Muscle of back (tissue), 13 donors: ENCODE measurements at places on chromosomes 2 and 18.

- no peak for DNase-seq
Observed at GRCh38 chr18:36719630-36720029, 109.2 kb downstream of the TPGS2 start.

DNA sequence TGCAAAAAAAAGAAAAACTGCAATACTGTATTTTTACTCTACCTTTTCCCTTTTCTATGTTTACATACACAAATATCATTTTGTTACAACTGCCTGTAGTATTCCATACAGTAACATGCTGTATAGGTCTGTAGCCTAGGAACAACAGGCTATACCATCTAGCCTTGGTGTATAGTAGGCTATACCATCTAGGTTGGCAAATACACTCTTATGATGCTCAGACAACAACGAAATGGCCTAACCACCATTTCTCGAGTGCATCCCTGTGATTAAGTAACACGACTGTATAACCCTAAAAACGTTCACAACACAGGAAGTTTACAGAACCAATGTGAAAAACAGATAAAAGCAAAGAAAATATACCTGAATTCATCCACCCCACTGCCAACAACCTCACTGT is 64.0 kb downstream of the MEMO1 start:
- no peak for DNase-seq

DNA sequence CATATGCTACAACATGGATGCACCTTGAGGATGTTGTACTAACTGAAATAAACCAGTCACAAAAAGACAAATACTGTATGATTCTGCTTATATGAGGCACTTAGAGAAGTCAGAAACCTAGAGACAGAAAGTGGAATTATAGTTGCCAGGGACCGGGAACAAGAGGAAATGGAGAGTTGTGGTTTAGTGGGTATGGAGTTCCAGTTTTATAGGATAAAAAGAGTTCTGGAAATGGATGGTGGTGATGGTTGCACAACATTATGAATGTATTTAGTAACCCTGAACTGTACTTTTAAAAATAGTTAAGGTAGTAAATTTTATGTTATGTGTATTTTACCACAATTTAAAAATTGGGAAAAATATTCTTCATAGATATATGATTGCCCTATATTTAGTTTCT is 97.7 kb downstream of the DPP4 start:
- no peak for DNase-seq

DNA sequence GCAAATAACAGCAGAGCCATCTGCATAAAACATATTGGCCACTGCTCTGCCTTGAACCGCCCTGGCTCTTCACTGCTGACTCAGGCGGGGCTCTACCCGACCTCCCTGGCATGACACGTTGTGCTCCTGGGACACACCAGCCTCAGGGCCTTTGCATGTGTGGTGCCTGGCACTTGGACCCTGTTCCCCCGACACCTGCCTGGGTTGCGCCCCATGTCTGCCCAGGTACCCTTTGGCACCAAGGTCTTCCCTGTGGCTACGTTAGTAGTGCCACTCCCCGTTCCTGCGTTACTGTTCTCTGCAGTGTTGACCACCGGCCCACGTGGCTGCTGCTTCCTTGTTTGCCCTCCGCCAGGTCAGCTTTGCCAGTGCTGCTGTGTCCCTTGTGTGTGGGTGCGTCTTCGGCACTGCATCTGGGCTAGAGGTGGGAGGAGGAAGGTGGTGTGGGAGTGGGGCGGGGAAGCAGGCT is 20.3 kb downstream of the ATG4B start:
- DNase-seq: no peak

DNA sequence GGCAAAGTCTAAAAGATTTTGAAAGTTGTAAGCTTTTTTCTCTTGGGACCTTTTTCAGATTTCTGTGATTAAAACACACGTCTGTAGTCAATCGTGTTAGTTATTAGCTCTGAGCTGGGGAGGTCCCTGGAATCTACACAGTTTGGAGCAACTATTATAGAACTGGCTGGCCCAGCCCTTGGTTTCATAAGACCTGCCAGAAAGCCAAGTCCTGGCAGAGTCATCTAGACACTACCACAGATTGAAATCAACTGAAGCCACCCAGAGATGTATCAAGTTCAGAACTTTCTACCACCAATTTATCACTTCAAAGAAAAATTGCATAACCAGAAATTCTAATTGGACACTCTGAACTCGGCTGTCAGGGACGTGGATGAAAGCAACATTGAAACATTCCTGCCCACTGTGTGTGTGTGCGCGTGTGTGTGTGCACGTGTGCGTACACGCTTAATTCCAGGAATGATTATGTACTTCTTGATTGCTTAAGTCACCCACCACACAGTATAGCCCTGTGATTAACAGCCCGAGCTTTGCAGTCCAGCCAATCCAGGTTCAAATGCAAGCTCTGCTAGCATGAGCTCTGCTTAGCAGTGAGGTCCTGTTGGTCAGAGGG is 126.3 kb downstream of the TPGS2 start:
- no peak for DNase-seq

GRCh38 chr2:176725873-176726645 is 456.8 kb downstream of the MTX2 start:
- no peak for DNase-seq

DNA sequence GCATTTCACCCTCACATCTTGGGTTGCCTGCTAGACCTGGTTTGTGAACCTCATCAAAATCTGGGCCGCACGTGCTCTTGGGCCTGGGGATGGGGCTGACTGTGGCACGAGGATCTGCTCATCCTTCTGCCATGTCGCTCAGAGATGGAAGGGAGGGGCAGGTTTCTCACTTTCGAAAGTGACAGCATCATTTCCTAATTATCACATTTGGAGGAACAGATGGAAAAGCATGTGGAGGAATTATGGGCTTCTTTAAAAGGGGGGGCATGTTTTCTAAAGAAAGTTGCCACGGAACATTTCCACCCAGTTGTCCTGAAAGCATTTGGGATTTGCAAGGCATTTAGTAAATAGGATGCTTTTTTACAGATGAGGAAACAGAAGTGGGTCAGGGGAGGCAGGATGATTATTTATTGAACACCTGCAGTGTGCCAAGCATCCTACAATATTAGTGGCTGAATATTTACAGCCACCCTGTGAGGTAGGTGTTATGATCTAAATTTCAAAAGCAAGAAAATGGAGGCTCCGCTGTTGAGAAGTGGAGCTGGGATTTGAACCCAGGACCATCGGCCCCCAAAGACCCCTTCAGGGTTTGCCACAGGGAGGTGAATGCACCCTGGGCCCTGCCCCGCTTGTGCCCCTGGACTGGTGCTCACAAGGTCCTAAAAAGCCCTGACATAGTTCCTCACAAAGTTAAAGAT is 104.2 kb upstream of the MYCN start:
- DNase-seq: no peak

DNA sequence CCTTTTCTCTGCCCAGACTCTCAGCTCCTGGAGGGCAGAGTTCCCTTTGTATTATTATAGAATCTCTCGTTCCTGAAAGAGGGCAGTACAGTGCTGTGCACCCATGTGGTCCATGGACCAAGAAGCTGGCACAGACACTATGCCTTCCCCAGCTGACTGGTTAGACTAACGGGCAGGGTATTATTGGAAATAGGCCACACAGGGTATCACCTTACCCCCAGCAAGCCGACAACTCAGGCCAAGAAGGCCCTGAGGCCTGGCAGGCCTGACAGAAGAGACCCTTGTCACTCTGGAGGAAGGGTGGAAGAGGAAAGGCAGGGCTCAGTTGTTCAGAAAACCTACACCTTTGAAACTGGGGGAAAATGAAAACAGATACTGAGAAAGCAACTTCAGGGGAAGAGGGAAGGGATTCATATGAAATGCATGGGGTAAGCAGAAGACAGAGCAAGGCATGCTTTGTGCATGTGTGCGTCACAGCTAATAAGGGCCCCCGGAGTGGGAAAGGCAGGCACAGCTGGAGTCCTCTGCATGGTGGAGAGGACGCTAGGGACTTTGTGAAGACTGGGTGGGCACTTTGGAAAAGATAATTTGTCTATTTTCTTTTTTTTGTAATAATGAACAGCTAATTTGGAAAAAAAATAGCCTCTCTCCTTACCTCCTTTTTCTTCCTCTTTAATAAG is 476.8 kb upstream of the CELF4 start:
- DNase-seq: peak; percentile 33

DNA sequence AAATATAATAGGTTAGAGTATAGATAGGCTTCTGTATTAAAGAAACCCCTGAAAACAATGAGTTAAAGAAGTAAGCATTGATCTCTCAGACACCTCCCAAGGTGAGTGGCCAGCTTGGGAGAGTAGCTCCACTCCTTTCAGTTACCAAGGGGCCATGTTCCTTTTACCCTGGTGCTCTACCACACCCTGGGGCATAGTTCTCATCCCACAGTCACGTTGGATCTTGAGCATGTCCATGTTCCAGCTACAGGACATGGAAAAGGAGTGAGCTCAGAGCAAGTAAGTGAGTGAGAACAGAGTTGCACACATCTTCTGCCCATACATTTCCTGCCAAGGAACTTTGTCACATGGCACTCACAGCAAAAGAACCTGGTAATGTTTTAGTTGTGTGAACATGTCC is 325.9 kb upstream of the SLC39A10 start:
- no peak for DNase-seq

- DNase-seq: peak; percentile 31
Observed at GRCh38 chr2:240965296-240965904, 33.0 kb upstream of the SNED1 start.

DNA sequence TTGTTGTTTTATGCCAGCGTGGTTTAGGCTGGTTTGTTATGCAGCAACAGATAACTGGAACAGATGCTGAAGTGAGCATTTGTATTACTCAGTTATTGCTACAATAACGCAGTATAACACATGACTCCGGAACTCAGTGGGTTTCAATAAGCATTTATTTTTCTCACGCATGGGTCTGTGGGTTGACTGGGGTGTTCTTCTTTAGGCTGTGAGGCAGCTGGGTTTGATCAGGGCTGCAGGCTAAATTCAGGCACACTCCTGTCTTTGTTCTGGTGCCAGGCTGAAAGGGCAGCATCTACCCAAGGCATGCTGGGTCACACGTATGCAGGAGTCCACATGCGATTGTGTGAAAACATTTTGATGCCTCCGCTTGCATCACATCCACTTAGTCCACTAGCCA is 3.8 kb upstream of the SLC1A4 start:
- DNase-seq: no peak

DNA sequence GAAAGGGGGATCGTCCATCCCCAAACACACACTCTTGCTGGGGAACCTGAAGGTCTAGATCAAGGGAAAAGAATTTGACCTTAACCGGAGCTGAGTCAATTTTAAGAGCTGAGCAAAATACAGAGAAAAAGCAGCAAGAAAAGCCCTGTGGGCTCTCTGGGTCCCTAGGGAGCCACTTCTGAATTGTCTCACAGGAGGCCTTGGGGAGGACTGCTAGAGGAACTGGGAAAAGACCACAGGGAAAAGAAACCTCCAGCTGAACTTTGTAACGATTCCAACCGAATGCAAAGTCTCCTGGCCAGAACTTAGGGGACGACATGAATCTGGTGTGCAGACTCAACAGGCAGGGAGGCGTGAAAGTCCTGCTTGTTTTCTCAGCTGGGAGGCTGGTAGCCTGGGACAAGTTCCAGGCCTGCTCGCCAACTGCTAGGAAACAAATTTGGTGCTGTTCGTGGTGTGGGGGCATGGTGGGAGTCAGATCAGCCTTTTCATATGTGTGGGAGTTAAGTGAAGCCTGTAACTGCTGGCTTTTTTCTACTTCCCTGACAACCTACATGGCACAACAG is 644.6 kb upstream of the CNTNAP5 start:
- DNase-seq: no peak

- no peak for DNase-seq
Observed at GRCh38 chr18:74494514-74494913, 1.6 kb upstream of the CNDP2 start.

GRCh38 chr2:19649785-19650380 is 251.9 kb downstream of the TTC32 start:
- DNase-seq: peak; percentile 90

DNA sequence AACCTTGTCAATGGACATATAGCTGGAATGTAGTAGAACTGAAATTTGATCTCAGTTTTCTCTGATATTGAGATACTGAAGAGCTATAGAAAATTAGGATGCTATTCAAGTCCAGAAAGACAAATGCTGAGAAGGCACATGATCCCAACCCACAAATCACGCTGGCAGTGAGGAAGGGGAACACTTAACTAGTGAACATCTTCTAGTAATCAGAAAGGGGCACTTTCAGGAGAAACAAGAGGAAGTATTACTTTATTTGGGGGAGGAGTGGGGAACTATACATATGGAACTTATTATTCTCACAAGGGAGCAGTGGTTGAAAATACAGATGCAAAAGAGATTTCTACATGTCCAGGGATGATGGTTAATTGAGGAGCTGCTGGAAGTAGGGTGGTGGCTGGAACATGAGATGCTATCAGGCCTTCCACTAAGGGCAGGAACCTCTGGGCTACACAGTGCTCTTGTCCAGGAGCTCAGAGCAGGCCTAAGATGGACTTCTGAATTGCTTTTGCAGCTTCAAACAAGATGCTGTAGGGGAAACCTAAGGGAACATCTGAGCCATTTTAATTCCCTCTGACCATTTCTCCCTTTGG is 79.3 kb downstream of the TGFA start:
- no peak for DNase-seq

- DNase-seq: no peak
Observed at GRCh38 chr2:98515250-98515991, 70.8 kb downstream of the INPP4A start.

DNA sequence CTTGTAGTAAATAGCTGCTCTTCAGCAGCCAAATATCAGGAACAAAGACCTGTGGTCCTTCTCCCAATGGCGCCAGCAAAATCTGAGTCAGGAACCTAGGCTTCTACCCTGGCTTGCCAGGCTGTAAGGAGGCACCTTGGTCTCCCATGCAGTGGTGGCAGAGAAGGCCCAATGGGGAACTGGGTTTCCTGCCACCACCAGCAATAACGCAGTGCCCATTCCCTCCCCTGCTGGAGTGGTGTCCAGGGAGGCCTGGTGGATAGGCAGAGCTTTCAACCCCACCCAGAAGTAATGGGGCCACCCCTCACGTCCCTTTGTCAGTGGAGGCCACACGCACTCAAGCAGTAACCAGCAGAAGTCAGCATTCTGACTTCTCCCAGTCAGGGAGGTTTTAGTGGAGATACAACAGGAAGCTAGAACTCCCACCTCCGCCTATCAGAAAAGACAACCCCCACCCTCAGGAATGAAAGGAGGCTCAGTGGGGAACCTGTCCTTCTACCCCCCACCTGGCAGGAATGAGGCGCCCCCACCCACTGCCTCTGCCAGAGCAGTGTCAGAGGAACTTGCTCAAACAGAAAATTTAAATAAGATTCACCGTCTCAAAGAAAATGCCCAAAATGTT is 132.4 kb downstream of the COPS8 start:
- DNase-seq: no peak

GRCh38 chr2:68384485-68385107 is 19.5 kb downstream of the PLEK start:
- DNase-seq: no peak

- peak; percentile 2 for DNase-seq
Observed at GRCh38 chr2:71922499-71923142, 225.0 kb downstream of the CYP26B1 start.
